ENCODE measurements at places on chromosomes 6 and 20.

DNA sequence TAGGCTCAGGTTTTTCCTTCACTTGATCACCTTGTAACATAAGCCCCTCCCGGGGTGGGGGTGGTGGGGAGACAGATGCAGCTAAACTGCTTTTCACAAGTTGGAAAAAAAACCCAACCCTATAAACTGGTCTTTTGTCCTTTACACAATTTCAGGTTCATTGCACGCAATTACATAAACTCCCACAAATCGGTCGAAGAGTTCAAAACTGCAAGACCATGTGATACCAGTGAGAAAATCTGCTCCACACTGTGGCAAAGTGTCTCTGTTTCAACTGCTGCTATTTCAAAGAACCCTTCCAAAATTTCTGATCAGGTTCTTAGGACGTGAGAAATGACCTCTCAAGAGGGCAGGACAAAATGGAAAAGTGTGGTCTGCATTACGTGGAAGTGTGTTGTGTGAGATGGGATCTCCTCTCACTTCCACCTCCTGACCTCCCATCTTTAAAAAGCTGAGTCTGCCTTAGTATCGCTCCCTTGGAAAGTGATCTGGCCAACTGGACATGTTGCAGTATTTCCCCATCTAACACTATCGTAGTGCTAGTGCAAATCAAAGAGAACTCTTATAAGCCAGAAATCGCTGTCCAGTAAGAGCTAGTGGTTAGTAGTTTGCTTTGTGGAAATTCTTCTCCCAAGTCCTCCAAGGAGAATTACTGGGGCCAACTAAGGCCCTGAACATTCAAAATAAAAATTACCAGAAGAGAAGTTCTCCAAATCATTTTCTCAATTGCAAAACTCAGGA, 60.1 kb downstream of the PRND start:
- no peak for DNase-seq

GRCh38 chr6:167151648-167152047, 6.1 kb downstream of the GPR31 start:
- DNase-seq = no peak

GRCh38 chr6:151167034-151167433, 72.7 kb upstream of the AKAP12 start:
- DNase-seq = no peak

- no peak for DNase-seq
These were observed 199.7 kb downstream of the FOXC1 start for GRCh38 chr6:1809291-1809988.

DNA sequence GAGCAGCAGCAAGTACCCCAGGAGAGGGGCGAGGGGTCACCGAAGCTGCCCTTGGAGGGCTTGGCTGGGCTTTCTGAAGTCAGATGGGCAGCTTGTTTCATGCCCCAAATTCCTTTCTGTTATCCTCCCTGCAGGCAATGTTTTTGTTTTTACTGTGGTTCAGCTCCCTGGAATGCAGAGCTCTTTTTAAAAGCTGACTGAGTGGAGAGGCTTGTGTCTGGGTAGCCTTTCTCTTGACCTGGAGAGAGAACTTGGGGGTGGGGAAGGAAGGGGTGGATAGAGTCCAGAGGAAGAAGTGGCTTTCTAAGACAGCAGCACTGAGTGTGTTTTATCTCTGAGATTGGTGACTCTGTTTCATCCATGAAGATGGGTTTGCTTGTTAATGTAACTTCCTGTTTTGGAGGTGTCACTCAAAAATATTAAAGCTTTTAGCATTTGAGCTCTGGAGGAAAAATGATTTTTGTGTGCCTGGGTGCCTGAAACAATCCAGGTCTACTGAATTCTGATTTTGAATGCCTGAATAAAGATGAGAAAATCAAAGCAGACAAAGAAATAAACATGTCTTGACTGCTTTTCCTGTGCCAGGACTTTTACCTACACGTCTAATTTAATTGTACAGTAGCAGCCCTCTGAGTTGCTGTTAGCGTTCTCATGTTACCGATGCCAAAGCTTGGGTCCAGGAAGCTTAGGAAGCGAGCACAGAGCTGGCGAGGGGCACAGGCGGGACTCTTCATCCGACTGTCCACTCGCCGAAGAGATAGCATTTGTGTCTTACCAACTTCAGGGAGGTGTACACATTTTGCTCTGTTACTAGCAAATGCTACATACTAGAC, 78.2 kb upstream of the EEF1E1 start:
- no peak for DNase-seq

DNA sequence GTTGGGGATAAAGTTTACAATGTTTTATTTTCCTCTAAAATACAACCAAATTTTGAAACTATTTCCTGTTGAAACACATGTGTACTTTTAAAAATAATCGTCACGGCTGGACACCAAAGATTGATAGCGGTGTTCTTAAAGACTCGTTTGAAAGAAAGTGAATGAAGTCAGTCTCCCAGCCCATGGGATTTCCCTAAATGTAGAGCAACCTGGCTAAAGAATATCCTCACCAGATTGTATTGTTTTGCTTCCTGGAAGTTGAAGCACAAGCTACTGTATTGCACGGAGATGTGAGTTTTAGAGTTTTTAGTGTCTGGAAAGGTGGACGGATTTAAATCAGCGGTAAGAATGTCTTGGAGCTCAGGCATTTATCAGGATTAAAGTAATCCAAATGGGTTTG, 189.5 kb downstream of the THBS2 start:
- no peak for DNase-seq

DNA sequence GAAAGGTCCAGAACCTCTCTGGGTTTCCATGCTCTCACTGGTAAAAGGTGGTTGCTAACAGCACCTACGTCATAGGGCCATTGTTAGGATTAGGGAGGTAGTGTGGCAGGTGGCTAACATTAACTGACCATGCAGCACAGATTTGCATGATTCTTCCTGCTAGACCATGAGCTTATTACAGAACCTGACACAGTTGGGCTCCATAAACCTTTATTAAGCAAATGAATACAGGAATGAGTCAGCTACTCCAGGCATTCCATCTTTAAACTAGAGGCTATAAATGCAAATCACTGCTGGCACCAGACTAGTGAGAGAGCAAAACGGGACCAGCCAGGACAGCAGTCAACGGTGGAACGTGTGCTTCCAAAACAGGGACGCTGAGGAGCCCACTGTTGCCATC, 440.1 kb downstream of the PTPRT start:
- no peak for DNase-seq

- DNase-seq = no peak
These were observed 155.8 kb downstream of the SLC16A10 start for GRCh38 chr6:111243095-111243494.

GRCh38 chr6:154086510-154086909, 47.5 kb downstream of the OPRM1 start:
- DNase-seq = no peak

- no peak for DNase-seq
These were observed 368.1 kb upstream of the MARCKS start for GRCh38 chr6:113488812-113489685.

- DNase-seq = peak; percentile 47
These were observed 82.9 kb upstream of the MLN start for GRCh38 chr6:33886673-33887144.

- DNase-seq = no peak
These were observed 406.2 kb upstream of the JAG1 start for GRCh38 chr20:11080010-11080409.

- no peak for DNase-seq
These were observed 502.1 kb downstream of the PKHD1 start for GRCh38 chr6:51585264-51585663.

DNA sequence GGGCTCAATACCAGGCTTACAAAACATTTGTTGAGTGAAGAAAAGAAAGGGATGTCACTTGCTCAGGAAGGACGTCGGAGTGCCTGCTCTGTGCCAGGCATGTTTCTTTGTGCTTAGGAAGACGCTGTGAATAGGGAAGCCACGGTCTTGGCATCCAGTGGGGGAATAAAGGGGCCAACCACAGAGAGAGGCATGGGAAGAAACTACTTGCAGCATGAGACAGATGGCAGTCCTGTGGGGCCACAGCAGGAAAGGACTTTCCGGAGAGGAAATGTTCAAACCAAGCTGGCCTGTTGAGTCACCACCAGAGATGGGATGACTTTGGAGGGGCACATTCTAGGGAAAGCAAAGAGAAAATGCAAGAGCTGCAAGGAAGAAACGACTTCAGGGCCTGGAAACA, 173.2 kb downstream of the CDH26 start:
- no peak for DNase-seq

- no peak for DNase-seq
These were observed 210.9 kb downstream of the TBX18 start for GRCh38 chr6:84553527-84553926.

GRCh38 chr6:141354191-141354955, 778.4 kb upstream of the GJE1 start:
- DNase-seq = no peak

DNA sequence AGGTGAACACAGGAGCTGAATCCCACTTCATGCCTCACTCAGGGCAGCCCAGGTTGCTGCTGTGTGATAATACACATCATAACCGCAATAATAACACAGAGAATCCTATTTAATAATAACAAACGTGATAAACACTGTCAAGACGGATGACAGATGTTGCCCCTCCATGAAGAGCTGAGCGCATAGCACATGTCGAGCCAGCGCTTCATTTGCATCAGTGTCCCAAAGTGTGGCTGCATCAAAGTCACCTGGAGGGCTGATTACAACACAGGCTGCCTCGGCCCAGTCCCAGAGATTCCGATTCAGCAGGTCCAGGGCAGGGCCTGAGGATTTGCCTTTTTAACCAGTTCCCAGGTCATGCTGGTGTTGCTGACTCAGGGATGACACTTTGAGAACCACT, 198.5 kb downstream of the QKI start:
- no peak for DNase-seq

DNA sequence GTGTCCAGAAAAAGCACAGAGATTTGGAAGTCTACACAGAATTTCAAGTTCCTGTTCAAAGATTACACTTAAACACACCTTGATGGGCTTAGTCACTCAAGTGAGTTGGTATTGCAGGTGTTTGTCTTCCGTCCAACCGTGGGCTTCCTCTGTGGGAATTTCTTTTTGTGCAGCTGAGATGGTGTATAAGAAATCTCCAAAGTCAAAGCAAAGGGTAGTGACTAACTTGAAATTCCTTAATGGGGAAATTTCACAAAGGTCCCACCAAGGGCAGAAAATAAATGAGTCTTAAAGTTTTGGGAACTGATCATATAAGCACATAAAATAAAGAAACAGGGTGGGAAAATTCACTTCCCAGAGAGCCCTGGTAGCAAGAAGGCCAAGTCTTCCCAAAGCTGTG, 102.0 kb upstream of the TNFAIP3 start:
- DNase-seq = no peak

DNA sequence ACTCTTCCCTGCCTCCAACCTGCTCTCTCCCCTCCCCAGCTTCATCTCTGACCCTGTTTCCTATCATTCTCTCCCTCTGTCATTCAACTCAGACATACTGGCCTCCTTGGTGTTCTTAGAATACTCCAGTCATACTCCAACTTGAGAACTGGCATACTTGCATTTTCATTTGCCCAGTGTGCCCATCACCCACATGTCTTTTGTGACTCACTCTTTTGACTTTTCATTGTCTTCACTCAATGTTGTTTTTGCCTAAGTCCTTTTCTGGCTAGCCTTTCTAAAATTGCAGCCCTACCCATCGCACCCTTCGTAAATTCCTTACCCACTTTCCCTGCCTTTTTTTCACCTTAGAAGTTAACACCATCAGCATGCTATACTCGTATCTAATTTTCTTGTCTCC, 77.0 kb upstream of the CD2AP start:
- no peak for DNase-seq

DNA sequence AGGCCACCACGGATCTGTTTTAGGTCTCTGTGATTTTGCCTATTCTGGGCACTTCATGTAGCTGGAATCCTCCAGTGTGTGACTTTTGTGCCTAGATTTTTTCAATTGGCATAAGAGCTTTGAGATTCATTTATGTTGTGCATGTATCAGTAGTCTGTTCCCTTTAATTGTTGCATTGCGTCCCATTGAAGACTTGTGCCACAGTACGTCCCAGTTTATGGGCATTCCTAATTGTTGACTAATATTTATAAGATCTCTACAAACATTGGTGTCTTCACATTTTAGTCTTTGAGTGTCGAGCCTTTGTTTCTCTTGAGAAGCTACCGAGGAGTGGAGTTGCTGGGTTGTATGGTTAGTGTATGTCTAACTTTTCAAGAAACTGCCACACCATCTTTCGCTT, 704 bp upstream of the FAM210B start:
- peak; percentile 17 for DNase-seq

GRCh38 chr6:127079681-127080080, 38.8 kb upstream of the RSPO3 start:
- DNase-seq = no peak

GRCh38 chr6:15254070-15254975, 8.5 kb downstream of the JARID2 start:
- no peak for DNase-seq

DNA sequence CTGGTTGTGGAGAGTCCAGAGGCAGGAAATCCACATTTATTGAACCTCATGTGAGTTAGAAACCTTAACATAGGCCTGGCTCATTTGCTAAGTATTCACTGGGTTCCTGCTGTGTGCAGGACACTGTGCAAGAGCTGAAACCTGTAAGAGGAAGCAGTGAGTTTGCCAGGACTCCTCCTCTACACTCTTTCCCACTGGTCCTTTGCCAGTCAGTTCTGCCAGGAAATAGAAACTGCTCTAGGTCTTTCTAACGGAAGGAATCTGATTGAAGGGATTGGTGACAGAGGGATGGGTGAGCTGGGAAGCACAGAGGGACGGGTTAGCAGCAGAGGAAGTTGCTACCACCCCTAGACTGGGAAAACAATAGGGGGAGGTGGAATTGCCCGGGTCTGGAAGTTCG, 234.2 kb upstream of the ECI2 start:
- DNase-seq = no peak

DNA sequence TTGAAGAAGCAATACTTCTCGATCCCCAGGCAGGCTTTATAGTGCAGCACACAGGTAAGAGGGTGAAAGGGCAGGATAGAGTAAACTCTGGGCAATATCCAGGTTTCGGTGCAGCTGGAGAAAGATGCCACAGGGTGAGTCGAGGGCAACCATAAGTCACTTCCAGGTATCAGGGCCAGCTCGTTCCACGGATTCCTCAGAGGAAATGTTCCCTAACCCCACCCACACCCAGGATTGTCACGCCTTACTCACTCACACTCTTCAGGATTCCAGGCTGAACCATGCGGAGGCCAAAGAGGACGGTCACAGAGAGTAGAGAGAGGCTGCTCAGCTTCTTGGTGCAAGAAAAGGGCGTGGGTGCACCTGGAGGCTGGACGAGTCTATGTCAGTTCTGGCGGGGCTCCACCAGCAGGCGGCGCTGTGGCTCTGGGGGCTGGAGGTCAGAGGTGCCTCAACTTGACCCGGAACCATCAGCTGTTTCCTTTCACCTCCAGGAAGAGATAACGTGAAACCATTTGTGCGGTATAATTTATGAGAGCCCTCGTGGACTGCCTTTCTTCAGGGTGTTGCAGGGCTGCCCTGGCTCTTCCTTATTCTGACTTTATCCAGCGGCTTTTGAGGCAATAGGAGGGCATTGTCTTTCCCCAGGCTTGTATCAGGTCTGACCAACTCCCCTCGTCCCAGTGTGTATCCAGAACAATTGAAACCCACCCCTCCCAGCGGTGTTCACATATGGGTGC, 14.5 kb upstream of the WFDC12 start:
- DNase-seq = no peak

Data from prostate gland (tissue), 2 donors.